ENCODE measurements at places on chromosomes 7 and 10.

DNA sequence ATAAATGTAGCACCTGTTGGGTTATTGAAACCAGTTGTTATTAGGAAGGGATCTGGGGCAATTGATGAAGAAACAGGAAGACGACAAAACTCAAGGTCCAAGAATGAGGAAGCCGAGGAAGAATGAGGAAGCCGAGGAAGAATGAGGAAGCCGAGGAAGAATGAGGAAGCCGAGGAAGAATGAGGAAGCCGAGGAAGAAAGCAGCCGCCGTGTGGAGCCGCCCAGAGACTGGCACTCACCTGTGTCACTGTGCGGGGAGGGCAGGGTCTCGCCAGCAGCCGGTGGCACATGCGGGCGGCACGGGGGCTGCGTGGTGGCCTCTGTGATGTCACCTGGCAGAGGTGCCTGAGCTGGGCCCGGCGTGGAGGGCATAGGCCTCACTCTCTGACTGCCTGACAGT is 71.1 kb upstream of the CFAP46 start:
- no peak for DNase-seq

DNA sequence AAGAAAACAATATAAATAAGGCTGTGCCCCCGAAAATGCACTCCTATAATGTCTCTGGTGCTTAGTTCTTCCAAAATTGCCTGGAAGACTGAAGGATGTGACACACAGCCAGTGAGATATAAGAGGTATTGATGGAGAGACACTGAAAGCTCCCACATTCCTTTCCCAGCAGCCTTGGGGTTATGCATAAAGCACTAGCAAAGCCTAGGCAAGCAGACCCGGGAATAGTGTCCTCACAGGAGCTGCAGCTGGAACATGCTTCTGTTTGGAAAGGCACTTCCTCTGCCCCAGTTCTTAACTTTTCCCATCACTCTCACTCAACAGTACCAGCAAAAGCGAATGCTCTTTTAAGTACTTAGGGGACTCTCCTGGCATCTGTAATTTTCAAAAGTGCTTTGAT is 178.0 kb downstream of the AMPH start:
- no peak for DNase-seq

DNA sequence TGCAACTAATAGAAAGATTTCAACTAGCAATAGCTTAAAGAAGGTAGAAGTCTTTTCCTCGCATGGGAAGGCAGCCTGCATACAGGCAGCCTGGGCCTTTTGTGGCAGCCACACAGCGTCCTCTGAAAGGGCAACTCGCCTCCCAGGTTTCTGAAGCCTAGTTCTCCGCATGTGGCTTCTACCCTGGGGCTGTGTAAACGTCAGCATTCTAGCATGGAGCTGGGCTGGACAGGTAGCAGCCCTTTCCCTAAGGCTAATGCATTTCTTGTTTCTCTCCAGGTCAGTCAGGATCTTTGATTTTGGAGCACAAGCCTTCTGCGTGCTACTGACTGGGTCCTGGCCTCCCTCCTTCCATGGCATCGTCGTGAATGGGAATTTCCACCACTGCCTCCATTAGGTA is 23.8 kb upstream of the SEC61G start:
- DNase-seq = no peak

DNA sequence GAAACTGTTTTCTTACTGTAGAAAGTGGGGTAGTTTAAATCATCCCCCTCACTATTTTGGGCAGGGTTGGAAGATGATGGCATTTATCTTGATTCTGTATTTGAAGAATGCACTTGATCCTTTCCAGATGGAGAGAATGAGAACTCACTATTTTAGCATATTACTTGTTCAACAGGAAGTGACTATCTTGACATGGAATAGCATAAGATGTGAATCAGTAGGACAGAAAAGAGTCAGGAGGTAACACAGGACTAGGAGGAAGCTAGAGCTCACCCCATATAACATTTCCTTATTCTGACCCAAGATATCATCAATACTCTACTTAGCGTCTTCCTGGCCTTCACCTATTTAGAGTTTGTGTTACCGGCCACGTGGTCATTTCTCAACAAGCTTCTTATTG is 400.2 kb downstream of the PHTF2 start:
- DNase-seq = no peak

GRCh38 chr7:51301806-51302205 is 14.8 kb downstream of the COBL start:
- DNase-seq = no peak

GRCh38 chr7:44415047-44415446 is 75.4 kb downstream of the NUDCD3 start:
- no peak for DNase-seq

DNA sequence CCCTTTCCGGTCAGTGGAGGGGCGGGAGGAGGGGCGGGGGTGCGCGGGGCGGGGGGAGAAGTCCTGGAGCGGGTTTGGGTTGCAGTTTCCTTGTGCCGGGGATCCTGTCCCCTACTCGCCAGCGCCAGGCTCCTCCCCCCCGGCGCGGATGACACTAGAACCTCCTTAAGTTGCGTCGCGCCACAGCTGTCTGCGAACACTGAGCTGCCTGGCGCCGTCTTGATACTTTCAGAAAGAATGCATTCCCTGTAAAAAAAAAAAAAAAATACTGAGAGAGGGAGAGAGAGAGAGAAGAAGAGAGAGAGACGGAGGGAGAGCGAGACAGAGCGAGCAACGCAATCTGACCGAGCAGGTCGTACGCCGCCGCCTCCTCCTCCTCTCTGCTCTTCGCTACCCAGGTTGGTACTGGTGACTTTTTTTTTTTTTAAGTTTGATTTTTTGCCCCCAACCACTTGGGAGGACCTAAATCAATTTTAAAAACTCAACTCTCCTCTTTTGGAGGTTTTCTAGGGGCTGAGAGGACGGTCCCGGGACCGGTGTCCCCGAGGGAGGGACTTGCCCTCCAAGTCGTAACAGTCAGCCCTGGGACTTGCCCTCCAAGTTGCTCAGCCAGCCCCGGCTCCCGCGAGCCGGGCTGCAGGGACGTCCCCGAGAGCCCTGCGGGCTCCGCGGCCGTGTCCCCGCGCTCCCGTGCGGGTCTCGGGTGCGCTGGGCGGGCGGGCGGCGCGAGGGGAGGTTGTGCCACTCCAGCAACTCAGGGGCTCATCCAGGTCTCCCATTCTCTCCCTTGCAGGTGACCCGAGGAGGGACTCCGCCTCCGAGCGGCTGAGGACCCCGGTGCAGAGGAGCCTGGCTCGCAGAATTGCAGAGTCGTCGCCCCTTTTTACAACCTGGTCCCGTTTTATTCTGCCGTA is at the start of gene GATA3:
Gene GATA3 (plus strand): TSS at position 195 of the 914 bp plus-strand sequence. CDS start 968 bp downstream, outside the sequence.
- peak; percentile 80 for DNase-seq

DNA sequence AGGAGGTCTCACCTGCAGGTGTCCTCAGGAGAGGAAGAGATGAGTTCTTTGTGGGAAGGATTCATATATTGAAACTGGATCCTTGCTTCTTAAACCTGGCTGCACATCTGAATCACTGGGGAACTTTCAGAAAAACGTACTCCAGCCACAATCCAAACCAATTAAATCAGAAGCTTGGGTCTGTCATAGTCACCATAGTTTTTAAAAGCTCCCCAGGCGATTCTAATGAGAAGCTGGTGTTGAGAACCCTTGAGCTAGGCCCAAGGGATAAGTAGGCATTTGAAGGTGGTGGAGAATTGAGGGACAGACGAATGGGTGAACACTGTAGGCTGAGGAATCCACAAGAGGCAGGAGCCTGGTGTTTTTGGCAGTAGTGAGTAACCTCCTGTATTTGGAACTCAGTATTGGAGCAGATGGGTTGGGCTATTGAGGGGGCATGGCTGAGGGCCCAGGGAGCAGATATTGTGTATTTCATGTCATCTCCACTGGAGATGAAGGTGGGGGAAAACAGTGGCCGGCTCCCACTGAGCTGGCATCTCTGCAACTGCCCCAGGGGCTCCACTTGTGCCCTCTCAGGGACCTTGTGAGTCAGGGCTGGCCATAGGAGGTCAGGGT is 14.5 kb downstream of the ADCYAP1R1 start:
- DNase-seq = no peak

- no peak for DNase-seq
These were observed 2.3 kb upstream of the LDB1 start for GRCh38 chr10:102122450-102122849.

GRCh38 chr10:91127341-91128082 is 93.0 kb upstream of the PCGF5 start:
- no peak for DNase-seq

DNA sequence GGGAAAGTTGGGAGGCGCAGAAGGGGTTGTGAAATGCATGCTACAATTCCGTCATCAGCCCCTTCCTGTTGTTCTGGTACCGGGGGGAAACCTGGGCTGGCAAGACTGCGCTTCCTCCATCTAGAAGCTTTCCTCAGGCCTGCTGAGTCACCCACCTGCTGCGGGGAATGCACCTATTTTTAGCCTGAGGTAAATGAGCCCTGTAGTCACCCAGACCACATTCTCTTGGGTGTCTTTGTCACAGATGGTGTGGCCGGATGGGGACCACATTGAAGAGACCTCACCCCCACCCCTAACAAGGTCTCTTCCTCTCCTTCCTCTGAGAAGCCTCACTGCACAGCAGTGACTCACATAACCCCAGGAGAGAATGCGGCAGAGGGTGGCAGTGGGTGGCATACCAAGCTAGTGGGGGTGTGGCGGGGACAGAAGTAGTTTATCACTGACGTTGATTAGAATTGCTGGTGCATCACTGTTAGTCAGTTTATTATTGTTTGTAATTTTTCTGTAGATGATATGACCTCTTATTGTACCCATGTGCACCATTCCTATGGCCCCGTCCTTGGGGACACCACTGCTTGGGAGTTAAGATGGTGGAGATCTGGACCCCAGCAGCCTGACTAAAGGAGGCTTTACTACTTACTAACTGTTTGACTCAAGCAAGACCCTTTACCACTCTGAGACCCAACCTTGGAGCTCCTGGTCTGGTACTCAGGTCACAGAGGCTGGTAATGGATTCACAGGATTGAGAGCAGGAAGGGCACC is 83.0 kb upstream of the DUSP5 start:
- DNase-seq = peak; percentile 89

GRCh38 chr7:39616138-39616537 is 7.2 kb upstream of the RALA start:
- DNase-seq = no peak

DNA sequence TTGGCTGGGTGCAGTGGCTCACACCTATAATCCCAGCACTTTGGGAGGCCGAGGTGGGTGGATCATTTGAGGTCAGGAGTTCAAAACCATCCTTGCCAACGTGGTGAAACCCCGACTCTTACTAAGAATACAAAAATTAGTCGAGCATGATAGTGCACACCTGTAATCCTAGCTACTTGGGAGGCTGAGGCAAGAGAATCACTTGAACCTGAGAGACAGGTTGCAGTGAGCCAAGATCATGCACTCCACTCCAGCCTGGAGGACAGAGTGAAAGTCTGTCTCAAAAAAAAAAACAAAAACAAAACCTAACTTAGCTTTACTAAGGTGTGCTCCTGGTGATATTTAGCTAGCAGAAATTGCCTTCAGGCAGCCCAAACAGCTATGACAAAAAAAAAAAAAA is 24.3 kb upstream of the VDAC2 start:
- DNase-seq = no peak

DNA sequence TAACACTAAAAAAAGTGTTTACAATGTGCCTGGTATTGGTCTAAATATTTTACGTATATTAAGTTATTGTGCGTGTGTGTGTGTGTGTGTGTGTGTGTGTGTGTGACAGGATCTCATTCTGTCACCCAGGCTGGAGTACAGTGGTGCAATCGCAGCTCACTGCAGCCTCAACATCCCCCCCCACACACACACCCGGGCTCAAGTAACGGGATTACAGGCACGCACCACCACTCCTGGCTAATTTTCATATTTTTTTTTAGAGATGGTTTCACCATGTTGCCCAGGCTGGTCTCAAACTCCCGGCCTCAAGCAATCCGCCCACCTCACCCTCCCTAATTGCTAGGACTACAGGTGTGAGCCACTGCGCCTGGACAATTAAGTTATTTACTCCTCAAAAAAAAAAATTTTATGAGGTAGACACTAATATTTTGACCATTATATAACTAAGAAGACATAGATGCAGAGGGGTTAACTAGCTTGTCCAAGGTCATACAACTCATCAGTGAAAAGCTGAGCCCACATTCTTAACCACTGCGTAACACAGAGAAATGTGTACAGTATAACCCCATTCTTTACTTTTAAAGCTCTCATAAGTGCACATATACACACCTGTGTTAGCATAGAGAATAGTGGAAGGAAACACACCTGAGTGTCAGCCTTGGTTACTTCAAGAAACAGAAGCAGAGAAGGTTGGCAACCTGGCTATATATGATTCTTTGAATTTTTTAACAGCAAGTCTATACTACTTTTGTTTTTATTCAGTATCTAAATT is 35.0 kb downstream of the DNAJC12 start:
- no peak for DNase-seq

DNA sequence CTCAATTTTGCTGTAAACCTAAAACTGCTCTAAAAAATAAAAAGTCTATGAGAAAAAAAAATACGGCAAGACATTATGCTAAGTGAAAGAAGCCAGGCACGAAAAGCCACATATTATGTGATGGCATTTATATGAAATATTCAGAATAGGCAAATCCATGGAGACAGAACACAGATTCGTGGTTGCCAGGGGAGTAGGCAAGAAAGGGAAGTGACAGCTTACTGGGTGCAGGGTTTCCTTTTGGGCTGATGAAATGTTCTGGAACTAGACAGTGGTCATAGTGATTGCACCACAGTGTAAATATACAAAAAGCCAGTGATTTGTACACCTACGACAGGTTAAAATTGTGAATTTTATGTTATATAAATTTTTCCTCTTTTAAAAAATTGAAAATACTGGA is 41.3 kb upstream of the GLI3 start:
- DNase-seq = no peak

DNA sequence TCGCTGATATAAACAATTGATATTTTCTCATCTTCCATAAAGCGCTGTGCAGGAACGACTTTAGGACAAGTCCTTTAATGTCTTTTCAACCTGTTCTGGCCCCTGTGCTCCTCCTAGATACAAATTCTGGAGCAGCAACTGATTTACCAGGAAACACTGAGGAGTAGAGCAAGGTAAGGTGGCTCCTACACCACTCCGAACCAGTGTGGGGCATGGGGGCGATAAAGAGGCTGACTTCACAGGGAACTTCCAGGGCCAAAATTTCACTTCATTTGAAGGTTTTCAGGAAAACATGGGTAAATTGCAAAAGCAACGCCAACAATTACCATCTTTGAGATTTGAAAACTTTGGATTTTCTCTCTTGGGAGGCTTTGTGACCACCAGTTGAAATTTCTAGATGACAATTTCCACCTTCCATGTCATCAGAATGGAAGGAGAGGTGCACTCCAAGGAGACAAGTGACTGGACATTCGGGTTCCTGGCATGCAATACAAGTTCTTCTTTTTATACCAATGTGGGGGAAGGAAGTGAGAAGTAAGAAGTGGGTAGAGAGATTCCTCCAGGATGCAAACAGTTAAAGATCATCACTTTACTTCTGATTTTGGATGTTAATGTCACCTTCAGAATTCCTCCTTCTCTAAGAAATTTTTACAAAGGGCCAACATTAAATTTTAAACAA is 118.5 kb downstream of the FAM107B start:
- DNase-seq = no peak

DNA sequence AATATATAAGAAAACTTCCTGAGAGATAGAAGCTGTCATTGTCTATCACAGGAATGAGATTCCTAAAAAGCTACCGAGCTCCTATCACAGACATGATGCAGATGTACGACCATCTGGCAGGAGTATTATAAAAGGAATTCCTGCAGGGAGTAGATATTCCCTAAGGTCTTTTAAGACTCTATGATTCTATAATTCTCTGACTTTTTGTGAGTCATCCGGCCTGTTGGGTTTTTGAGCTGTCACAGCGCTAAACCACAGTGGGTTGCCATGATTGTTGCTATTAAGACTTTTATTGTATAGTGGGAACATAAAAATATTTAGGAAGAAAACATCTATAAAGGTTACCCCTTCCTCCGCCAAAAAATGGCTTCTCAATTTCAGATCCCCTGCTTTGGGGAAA is 223.4 kb downstream of the BMPER start:
- no peak for DNase-seq

- no peak for DNase-seq
These were observed 189.3 kb downstream of the ABCA13 start for GRCh38 chr7:48360574-48360973.

Data from activated CD4-positive, alpha-beta T cell treated with anti-CD3 and anti-CD28 coated beads for 4 hours (primary cell).